NCI-H2081 (cell line): ENCODE measurements at places on chromosomes 5 and 9.
A peak's percentile ranks its signal among the peaks of the same experiment; 100 is the strongest.

DNA sequence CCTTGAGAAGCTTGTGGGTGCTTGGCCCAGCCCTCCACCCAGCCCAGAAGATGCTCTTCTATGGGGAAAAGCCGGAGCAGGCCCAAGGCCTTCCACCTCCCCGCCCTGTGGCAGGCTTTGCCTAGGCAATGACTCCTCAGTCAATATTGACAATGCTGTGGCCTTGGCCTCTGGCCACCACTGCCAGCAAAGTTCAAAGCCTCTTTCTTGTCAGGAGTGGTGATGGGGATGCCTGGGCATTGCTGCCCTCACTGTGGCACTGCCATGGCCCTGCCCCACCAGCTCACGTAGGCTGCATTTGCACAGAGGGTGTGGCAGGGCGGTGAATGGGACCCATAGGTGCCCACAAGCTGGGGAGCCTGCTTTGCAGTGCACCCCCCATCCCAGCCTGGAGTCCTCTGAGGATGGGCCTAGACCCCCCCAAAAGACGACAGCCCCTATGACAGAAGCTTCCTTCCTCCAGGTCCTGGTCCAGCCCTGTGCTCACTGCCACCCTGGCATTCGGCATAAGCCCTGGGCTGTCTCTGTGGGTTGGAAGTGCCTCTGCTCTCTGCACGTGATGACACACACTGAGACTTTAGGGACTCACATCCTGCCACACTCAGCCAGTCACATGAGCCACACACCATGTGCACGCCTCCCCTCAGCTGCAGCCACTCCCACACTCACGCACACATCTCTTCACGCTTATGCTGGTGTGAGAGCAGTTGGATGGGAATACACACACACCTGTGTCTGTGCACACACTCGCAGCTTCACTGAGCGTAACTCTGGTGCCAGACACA is 31.1 kb downstream of the MORN5 start:
- no peak for DNase-seq

DNA sequence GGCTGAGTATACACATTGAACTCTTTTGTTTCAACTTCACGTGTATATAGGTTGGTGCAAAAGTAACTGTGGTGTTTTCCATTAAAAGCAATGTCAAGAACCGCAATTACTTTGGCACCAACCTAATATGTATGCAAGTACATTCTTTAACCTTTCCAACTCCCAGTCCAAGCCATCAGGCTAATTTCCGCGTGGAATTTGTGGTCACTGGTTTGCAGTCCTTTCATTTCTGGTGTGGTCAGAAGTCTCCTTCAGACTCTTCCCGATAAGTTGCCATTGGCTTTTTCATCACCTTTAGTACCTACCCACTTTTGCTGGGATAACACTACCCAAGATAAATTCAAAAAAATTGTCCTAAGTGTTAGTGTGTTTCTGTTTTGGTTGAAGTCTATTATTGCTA is 84.0 kb downstream of the RGS3 start:
- no peak for DNase-seq

DNA sequence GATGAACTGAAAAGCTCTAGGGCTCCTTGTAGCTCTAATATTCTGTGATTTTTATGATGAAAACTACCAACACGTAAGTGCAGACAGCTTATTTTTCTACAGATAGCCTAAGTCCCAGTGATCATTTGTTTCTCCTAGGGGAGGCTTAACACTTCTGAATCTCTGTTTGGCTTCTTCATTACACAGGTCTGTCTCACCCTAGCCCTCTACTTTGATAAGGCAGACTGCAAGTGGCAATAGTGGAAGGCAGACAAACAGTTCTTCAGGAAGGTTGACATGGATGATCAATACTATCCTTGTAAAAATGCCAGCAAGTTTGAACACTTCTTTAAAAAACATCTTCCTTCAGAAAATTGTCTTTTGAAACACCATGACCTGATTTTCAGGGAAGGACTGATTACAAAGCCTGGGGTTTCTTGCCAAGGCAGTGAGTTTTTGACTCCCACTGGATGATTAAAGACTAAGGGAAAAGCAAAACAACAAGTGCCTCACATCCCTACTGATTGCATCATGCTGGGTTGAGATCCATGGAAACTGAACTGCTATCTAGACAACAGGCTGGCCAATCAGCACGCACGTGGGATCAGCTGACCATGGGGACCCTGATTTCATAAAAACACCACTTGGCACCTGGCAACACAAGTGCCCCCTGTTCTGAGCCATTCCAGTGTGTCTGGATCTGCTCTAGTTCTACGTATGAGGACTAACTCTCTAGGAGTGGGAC is 212.2 kb downstream of the SMARCA2 start:
- DNase-seq: no peak

DNA sequence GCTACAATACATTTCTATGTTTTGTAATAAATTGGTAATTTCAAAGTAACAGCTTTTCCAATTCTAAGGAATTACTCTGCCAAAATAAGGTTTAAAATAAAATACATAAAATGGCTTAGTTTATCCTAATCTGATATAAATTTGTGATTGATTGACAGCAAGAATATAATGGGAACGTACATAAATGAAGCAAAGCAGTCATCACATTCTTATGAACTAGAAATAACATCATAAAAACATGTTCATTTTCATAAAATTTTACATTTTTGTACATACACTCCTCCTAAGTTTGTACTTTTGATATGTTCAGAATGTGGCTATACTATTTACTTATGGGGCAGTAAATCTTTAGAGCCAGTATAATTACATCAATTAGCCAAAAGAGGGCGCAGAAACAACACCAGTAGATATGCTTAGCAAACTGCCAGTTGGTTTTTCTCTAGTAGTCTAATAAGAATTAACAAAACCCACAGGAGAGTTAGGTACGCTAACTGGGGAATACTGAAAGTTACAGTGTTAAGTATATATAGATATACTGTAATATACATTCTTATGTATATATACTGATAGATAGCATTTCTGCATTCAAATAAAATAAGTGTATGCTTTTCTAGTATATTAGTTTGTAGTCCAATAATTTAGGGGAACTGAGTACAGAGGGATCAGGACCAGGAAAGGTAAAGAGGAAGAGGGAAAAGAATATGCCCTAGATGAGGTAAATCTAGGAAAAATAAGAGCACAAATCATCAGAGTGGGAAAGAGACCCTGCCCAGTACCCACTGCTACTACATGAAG is 76.8 kb downstream of the ZDHHC21 start:
- peak; percentile 90 for DNase-seq

DNA sequence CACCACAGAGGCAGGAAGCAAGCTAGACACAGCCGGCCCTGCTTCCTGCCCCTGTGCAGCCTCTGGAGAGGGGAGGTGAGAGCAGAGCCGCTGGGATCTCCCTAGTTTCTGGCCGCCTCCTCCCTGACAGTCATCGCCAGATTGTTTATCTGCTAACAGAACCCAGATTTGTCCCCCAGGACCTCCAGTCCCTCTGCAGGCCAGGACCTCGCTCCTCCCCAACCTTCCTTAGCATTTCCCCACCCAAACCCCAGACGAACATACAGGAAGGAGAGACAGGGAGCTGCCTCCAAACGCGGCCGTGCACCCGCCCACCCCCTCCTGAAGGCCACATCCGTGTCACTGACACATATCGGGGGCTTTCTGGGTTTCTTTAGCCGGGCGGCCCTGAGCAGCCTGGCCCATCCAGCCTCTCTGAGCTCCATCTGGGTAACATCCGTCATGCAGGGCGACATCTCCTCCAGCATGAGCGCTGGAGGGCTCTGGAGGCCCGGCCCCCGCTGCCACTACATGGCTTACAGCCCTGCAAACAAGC is 47.5 kb downstream of the DBH start:
- no peak for DNase-seq
